ENCODE measurements at places on chromosomes 5 and 9.

- H3K4me1 ChIP-seq, result peaks cover 4% of the 10 kb centered on the region
- H3K4me3 ChIP-seq, result no peak overlapping the region
- H3K27ac ChIP-seq, result no peak overlapping the region
- no peak for DNase-seq
- no peaks in the 10 kb centered on the region for H3K36me3 ChIP-seq
- peaks cover 33% of the 10 kb centered on the region for H3K27me3 ChIP-seq
Observed at GRCh38 chr9:120692901-120693699, 21.2 kb downstream of the MEGF9 start.

- peak; percentile 77 for DNase-seq
- no peaks in the 10 kb centered on the region for H3K27me3 ChIP-seq
- peaks cover 46% of the 10 kb centered on the region for H3K4me1 ChIP-seq
Observed at GRCh38 chr5:141560725-141561483, 57.9 kb downstream of the DIAPH1 start.

- H3K4me1 ChIP-seq, result peaks cover 17% of the 10 kb centered on the region
- no peak overlapping the region for H3K4me3 ChIP-seq
- no peak for DNase-seq
- no peaks in the 10 kb centered on the region for H3K36me3 ChIP-seq
- no peak overlapping the region for H3K27ac ChIP-seq
Observed at GRCh38 chr9:87720173-87720572, 5.7 kb upstream of the CTSL start.

GRCh38 chr9:5840788-5841187 lies 7.9 kb upstream of the ERMP1 start:
- H3K27me3 ChIP-seq, result peaks cover 3% of the 10 kb centered on the region
- no peak overlapping the region for H3K4me3 ChIP-seq
- no peak overlapping the region for H3K27ac ChIP-seq
- H3K36me3 ChIP-seq, result peaks cover 5% of the 10 kb centered on the region
- DNase-seq, result no peak

DNA sequence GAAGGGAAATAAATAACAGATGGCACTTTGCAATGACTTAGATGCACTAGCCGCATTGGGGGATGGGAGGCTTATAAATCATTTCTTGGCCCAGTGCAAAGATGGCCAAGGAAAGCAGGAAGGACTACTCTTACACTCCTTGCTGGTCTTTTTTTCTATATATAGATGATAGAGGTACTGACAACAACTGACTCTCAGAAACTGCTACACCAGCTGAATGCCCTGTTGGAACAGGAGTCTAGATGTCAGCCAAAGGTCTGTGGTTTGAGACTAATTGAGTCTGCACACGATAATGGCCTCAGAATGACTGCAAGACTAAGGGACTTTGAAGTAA lies 1.7 kb downstream of the CCNG1 start:
- no peaks in the 10 kb centered on the region for H3K27me3 ChIP-seq
- H3K36me3 ChIP-seq, result peaks cover 33% of the 10 kb centered on the region
- peaks cover 51% of the 10 kb centered on the region for H3K4me1 ChIP-seq

DNA sequence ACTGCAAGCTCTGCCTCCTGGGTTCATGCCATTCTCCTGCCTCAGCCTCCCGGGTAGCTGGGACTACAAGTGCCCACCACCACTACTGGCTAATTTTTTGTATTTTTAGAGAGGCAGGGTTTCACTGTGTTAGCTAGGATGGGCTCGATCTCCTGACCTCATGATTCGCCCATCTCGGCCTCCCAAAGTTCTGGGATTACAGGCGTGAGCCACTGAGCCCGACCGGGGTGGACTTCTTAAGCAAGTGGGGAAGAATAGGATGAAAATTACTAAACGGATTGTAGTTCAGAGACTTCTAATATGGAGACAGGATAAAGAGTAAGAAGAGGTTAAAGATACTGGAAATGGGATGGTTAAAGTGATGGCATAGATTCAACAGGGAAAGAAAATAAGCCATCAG lies 132.3 kb upstream of the IRX2 start:
- H3K27me3 ChIP-seq, result peaks cover 13% of the 10 kb centered on the region
- no peak overlapping the region for H3K27ac ChIP-seq
- no peak overlapping the region for H3K4me3 ChIP-seq
- no peaks in the 10 kb centered on the region for H3K4me1 ChIP-seq
- no peak for DNase-seq
- H3K36me3 ChIP-seq, result no peaks in the 10 kb centered on the region

DNA sequence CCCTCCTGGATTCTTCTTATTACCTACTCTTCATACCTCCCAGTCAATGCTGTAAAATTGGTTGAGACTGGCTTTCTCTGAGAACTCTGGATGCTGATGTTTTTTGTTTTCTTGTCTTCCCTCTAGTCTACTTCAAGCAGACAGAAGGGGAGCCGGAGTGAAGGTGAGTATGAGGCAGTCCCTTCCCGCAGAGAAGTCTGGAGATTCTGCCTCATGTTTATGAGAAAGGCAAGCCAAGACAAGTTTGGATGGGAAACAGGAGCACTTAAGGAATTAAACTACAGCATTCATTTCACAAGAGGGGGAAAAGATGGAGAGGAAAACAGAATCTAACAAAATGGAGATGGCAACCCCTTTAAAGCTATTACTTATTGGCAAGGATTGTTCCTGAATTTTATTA lies 246.1 kb downstream of the TRIM32 start:
- no peak overlapping the region for H3K27ac ChIP-seq
- H3K4me1 ChIP-seq, result peaks cover 9% of the 10 kb centered on the region
- no peak for DNase-seq
- H3K4me3 ChIP-seq, result no peak overlapping the region

DNA sequence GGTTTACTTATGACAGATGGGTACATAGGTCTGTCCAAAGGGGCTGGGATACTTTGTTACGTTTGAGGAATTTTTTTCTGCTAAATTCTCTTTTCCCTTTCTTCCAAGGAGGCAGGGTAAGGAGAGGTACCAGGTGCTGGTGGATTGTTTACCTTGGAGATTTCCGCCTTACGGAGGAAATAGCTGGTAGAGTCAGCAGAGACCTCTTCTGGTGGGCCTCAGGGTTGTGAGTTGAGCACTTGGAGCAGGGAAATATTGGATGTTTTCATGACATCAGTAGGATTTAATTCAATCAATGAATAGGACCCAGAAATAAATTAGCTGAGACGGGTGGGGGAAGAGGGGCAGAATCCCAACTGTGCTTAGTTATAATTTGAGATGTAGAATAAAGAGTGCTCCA lies 60.0 kb upstream of the TAF11L2 start:
- H3K27me3 ChIP-seq, result peaks cover 10% of the 10 kb centered on the region
- DNase-seq, result no peak
- H3K4me1 ChIP-seq, result no peaks in the 10 kb centered on the region
- no peak overlapping the region for H3K4me3 ChIP-seq
- H3K36me3 ChIP-seq, result no peaks in the 10 kb centered on the region

DNA sequence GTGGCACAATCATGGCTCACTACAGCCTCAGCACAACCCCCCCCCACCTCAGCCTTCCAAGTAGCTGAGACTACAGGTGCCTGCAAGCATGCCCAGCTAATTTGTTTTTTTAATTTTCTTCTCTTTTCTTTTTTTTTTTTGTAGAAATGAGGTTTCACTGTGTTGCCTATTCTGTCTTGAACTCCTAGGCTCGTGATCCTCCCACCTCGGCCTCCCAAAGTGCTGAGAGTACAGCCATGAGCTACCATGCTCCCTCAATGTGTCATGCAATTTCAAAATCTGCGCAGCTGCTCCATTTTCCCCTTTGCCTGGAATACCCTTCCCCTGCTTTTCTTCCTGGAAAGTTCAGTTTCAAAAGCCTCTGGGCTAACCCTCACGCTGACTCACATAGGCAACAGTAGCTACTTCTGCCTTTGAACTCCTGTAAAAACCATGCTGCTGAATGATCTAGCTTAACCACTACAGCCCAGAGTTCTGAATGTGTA lies 71.0 kb upstream of the IL7R start:
- H3K27me3 ChIP-seq, result peaks cover 10% of the 10 kb centered on the region
- H3K27ac ChIP-seq, result no peak overlapping the region

DNA sequence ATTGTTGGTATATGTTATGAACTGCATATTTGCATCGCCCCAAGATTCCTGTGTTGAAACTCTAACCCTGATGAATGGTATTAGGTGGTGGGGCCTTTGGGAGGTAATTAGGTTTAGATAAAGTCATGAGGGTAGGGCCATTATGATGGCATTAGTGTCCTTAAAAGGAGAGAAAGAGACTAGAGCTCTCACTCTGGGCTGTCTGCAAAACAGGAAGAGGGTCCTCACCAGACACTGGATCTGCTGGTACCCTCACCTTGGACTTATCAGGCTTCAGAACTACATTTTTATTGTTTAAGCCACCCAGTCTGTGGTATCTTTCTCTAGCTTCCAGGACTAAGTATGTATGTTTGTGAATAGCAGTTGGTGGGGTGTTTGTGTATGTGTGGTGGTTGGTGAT lies 68.9 kb downstream of the MACIR start:
- peak overlapping the region; percentile 42 for H3K27ac ChIP-seq
- H3K27me3 ChIP-seq, result peaks cover 8% of the 10 kb centered on the region
- no peak for DNase-seq
- H3K36me3 ChIP-seq, result no peaks in the 10 kb centered on the region

- H3K4me3 ChIP-seq, result no peak overlapping the region
- peaks cover 11% of the 10 kb centered on the region for H3K4me1 ChIP-seq
- peaks cover 83% of the 10 kb centered on the region for H3K36me3 ChIP-seq
- no peak for DNase-seq
- peak overlapping the region; percentile 48 for H3K27ac ChIP-seq
Observed at GRCh38 chr9:88441301-88442007, 53.2 kb downstream of the SPIN1 start.

GRCh38 chr5:112532654-112533360 lies 113.7 kb upstream of the EPB41L4A start:
- no peak overlapping the region for H3K4me3 ChIP-seq
- no peak overlapping the region for H3K27ac ChIP-seq
- peaks cover 3% of the 10 kb centered on the region for H3K27me3 ChIP-seq
- no peaks in the 10 kb centered on the region for H3K36me3 ChIP-seq

- H3K4me1 ChIP-seq, result peaks cover 15% of the 10 kb centered on the region
- no peak overlapping the region for H3K27ac ChIP-seq
- H3K27me3 ChIP-seq, result peaks cover 5% of the 10 kb centered on the region
- no peak overlapping the region for H3K4me3 ChIP-seq
- no peaks in the 10 kb centered on the region for H3K36me3 ChIP-seq
Observed at GRCh38 chr5:9601055-9601739, 29.0 kb downstream of the TAS2R1 start.

DNA sequence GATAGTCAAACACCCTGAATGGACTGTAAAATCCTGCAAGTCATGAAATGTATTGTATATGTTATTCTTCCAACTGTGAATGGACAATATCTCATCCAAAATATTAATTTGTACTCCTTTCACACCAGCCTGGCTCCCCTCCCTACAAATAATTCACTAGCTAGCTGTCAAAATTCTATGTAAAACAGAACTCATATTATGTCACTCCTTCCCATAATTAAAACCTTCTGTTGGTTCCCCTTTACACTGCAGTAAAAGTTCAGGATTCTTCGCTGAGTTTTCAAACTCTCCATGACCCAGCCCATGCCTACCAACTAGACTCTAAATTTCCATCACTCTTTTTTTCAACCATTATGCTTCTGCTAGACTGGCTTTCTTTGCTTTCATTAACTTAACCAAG lies 857.1 kb downstream of the TAF11L14 start:
- no peak overlapping the region for H3K4me3 ChIP-seq
- no peak overlapping the region for H3K27ac ChIP-seq
- DNase-seq, result no peak

DNA sequence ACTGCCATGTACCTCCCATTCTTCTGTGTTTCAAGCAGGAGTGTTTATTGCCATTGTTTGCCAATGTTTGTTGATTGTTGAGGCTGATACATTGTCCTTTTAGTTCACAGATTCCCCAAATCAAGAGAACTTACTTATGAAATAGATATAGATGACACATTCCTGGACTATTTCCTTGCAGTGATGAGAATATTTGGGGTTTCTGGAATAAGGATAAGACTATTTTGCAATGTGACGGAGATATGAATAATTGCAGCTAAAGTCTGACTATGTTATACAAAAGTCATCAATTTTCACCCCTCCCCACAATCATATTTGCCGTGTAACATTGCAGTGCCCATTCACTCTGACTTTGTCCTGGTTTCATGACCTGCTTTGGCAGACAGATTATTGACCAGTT lies 460.8 kb downstream of the CDH10 start:
- H3K4me3 ChIP-seq, result no peak overlapping the region
- no peaks in the 10 kb centered on the region for H3K36me3 ChIP-seq
- DNase-seq, result no peak
- H3K27ac ChIP-seq, result no peak overlapping the region

DNA sequence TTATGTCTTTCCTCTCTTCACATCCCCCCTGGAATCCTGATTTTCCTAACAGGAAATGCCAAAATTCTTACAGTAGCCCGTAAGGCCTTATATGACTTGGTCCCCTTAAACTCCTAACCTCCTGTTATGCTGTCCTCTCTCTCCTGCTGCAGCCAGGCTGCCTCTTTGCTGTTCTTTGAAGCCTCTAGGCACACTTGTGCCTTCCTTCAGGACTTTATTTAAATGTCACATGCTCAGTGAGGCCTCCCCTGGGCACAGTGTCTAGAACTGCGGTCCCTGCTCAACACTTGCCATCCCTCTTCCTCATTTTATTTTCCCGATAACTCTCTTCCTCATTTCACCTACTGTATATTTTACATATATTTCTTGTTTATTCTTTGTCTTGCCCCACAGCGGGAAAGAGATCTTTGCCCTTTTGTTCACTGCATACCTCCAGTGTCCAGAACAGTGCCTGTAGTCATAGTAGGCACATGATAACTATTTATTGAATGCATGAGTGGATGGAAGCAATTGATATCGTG lies 5.5 kb upstream of the SHB start:
- no peaks in the 10 kb centered on the region for H3K36me3 ChIP-seq
- H3K4me1 ChIP-seq, result peaks cover 27% of the 10 kb centered on the region
- no peak for DNase-seq
- no peak overlapping the region for H3K4me3 ChIP-seq
- peaks cover 10% of the 10 kb centered on the region for H3K27me3 ChIP-seq
- no peak overlapping the region for H3K27ac ChIP-seq

DNA sequence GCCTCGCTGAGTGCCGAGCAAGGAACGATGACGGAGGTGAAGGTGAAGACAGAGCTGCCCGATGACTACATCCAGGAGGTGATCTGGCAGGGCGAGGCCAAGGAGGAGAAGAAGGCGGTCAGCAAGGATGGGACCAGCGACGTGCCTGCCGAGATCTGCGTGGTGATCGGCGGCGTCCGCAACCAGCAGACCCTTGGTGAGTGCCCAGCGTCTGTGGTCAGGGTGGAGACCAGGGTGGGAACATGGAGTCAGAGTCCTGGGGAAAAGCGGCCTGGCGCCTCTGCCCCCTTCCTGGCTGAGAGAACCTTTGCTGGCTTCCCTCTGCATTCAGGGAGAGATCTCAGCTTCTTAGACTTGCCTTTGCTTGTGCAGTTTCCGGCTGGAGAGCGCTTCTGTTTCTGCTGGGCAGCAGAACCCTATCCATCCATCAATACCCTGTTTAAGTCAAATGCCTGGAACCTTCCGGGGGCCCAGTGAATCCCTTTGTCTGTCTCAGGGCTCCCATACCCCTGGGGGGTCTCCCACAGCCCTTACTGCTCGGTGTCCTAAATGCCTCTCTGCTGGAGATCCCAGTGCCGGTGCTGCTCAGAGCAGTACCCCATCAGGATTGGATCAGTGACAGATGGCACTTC lies 89.6 kb downstream of the AMBP start:
- H3K4me1 ChIP-seq, result peaks cover 26% of the 10 kb centered on the region
- peaks cover 2% of the 10 kb centered on the region for H3K27me3 ChIP-seq
